Suprapubic skin (tissue), 4 donors: ENCODE measurements at places on chromosomes 16 and 17.

GRCh38 chr17:67392111-67392510, 15.0 kb downstream of the PITPNC1 start:
- DNase-seq, result no peak

GRCh38 chr16:15141586-15141985, 47.5 kb upstream of the RRN3 start:
- no peak for DNase-seq

DNA sequence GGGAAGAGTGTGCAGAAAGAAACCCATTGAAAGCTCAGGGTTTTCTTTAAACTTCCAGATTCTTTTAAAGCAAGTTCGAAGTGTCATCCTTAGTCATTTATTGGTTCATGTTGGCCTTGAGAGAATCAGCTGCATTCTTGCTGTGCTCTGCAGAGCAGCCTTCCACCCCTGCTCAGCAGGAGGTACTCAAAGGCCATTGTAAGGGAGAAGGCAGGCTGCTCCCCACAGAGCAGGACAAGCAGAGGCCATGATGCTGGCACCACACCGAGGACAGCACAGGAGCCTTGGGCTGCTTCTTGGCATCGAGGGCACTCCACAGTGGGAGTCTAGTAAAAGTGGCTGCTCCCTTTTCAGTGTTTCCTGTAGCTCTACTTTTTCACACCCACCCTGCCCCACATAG, 29.6 kb downstream of the NMT1 start:
- no peak for DNase-seq

DNA sequence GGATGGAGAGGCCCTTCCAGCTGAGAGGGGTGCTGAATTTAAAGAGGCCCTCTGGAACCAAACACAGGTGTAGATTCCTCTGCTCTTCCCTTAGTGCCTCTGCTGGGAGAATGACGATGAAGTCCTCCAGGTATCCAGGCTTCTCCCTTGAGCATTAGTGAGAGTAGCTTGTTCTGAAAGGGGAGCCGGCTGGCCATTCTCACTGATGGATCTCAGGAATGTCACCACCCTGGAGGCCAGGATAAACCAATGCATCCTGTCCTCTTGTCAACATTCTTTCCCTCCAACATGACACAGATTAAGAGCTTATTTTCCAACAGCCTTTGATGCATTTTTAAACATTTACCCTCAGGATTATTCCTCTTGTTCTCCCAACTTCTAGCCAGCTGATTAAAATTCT, 325.5 kb downstream of the CA10 start:
- DNase-seq, result no peak

- DNase-seq, result peak; percentile 89
Measured at GRCh38 chr16:2008009-2008526, 1.6 kb downstream of the ZNF598 start.

GRCh38 chr17:69503711-69504110, 89.2 kb downstream of the MAP2K6 start:
- DNase-seq, result no peak

- DNase-seq, result no peak
Measured at GRCh38 chr17:66578781-66579489, 256.0 kb upstream of the CACNG5 start.

- no peak for DNase-seq
Measured at GRCh38 chr16:73426433-73427160, 378.7 kb upstream of the ZFHX3 start.

GRCh38 chr17:27415120-27415795, 41.0 kb upstream of the KSR1 start:
- peak; percentile 40 for DNase-seq

DNA sequence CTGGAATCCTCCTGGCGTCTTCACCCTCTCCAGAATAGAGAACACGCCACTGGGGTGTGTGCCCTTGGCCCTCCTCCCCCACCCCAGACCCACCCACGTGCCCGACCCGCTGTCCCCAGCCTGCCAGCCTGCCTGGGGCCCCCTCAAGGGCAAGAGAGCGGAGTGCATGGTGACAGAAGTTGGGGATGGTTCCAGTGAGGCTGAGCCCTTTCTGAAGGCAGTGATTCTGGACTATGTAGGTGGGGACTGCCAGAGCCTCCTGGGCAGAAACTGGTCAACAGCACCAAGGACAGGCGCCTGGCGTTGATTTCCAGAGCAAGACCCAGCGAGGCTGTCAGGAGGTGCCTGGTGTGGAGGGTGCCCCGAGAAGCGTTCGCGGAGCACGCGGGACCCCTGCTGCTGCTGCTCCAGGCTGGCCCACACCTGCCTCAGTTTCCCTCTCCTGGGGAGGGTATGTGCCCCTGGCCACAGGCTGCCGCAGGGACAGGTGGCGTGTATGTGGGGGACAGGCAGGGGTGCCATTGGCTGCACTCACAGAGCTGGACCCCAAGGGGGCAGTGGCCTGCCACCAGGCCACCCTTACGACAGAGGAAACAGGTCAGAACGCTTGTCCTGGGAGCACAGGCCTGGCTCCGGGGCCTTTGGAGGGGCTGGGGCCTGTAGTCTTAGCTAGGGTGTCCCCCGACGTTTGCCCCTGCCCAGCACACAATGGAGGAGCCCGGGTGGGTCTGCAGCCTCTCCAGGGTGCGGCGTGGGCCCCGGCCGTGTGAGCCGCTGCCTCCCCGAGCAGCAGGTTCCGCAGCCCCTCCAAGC, 1.2 kb downstream of the SSTR5 start:
- no peak for DNase-seq

DNA sequence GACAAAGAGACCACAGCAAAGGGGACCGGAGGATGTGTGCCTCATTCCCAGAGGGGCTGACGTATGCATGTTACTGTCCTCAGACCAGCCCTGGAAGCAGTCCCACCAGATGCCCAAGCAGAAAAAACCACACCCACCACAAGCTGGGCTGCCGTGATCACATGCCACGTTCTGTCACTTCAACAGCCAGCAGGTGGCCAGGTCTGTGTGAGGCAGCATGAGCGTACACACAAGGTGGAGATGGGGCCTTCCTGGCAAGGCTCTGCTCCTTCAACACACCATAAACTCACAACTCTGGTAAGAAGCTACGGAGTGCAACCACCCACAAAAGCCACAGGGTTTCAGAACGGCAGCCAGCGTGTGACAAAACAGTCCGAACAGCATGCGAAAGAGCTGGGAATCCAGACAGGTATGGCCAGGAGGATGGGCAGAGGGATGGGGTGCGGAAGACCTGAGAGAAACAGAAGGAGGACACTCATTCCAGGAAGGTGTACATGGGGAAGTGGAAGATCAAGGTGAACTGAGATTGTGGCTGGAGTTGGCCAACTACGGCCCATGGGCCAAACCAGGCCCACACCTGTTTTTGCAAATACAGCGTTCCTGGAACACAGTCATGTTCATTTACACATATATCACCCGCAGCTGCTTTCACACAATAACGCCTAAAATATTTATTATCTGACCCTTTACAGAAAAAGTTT, 27.9 kb downstream of the MBTPS1 start:
- no peak for DNase-seq

- DNase-seq, result no peak
Measured at GRCh38 chr16:73021866-73022495, 25.9 kb downstream of the ZFHX3 start.

GRCh38 chr17:50565402-50566350, 5.2 kb downstream of the CACNA1G start:
- DNase-seq, result no peak
